ENCODE measurements at places on chromosomes 12 and 14. TPM values are rescaled to one million over a fixed set of nuclear protein-coding genes. Genes with fewer than 3 reads are reported as not detected.
A peak's percentile ranks its signal among the peaks of the same experiment; 100 is the strongest.

DNA sequence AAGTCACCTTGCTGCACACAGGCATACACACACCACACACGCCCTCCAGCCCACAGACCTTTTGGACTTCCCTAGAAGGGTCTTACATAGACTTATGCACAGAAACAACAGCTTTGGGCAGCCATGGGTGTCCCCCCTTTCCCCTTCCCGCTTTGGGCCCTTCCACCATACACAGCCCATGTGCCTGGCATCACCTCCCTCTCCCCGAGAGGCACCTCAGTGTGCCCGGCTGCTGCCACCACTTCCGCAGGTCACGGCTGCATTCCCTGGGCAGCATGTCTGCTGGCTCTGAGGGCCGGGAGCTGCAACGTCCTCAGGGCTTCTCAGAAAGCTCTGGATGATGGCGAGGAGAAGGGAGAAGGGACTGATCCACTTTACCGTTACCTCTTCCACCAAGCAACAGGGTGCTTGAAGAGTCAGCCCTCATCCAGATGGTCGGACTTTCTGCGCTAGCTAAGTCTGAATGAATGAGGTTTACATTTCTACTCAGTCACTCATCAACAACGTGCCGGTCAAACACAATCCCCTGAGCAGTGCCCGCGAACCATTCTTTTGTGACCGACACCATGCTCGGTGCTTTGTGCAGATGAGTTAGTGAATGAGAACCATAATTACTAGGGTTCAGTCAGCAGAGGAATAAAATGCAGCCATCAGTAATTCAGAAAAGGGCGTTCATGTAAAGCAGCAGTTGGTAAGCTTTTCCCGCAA is 72.2 kb upstream of the BCL11B start:
- DNase-seq, result no peak

- DNase-seq, result no peak
Observed at GRCh38 chr12:76922866-76923265, 44.0 kb upstream of the CSRP2 start.

DNA sequence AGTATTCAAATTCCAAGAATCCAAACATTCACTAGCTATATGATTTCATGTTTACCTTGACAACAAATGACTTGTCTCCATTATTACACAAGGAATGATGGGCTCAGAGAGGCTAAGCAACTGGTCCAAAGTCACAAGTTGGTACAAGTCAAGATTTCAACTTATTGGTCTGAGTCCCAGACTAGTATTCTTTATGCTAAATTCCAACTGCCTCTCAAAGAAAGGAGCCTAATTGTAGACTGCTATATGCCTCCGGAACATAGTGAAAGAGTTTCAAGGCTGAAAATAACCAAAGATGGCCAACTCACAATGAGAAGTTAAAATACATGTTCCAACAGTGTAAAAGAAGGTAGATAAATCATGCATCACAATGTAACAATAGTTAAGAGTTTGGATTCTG is 7.5 kb downstream of the BTG1 start:
- DNase-seq, result peak; percentile 20

DNA sequence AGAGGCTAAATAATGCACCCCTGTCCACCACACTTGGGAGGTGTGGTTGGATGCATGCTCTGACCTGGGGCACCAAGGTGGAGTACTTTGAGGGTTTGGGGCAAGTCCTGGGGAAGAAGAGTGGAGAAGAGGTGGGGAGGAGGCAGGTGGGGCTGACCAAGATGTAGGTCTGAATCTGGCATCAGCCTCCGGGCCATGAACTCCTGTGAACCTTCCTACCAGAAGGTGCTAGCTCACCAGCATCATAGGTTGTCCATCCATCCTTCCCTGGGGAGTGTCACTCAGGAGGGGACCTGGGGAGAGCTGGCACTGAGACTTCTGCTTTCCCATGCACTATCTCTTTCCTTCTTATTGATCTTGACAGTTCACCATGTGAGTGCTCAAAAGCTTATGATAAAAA is 13.6 kb upstream of the EMP1 start:
- no peak for DNase-seq

GRCh38 chr12:14924541-14924940 is 13.8 kb downstream of the ERP27 start:
- DNase-seq, result no peak

Gene RTL1
- 46.9 TPM for total RNA-seq

Gene ATL1
- total RNA-seq, result 7.2 TPM

All from tongue (tissue), 3 donors.